ENCODE measurements at places on chromosomes 11 and 22.

DNA sequence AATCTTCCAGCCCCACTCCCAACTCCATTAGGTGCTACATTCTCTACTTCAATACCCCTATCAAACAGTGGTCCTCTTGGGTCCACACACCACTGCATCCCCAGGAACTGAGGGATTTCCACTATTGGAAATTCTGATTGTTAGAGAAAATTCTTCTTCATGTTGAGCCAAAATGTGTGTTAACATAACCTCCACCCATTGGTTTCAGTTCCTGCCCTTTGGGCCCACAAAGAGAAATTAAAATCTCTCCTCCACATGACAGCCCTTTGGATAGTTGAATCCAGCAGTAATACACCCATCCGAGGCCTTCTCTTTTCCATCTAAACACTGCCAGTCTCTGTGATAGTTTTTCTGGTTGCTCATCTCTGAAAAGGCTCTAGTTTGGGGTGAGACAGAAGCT lies 2.1 kb downstream of the VSIG2 start:
- no peak for DNase-seq

DNA sequence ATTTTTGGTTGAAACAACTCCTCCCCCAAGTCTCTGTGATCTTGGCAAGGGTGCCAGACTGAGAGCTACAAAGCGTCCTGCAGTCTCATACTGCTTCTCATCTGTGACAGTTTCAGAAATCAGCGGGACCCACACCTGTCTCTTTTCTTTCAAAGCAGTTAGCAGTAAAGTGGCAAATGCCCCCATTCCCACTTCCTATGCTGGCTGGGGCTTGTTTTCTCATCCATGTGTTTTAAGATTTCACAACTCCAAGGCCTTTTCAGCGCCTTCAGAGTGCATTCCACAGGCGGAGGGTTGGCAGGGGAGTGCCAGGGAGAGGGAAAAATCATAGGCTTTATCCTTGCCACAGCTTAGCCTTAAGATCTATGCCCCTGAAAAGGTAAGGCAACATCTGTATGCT lies 493.5 kb downstream of the OPCML start:
- DNase-seq, result peak; percentile 21

- DNase-seq, result no peak
Observed at GRCh38 chr11:6596239-6596877, 7.1 kb downstream of the RRP8 start.

DNA sequence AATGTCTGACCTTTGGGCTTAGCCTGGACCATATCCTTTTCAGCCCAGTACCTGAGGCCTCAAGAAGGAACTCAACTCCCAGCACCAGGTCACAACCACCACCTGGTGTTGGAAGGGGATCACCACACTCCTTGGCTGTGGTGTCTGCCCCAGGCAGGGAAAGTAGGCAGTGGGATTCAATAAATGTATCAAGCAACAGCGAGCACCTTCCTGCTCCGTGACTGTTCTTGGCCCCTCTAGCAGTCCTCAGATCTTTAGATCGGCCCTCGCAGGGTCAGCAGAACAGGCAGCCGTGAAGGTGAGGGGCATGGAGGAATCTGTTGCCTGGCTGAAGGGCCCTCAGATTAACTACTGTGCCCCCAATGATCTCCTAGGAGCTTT lies 15.9 kb downstream of the ARFGAP2 start:
- DNase-seq, result no peak

- peak; percentile 20 for DNase-seq
Observed at GRCh38 chr22:36017651-36018091, 11.0 kb downstream of the RBFOX2 start.

DNA sequence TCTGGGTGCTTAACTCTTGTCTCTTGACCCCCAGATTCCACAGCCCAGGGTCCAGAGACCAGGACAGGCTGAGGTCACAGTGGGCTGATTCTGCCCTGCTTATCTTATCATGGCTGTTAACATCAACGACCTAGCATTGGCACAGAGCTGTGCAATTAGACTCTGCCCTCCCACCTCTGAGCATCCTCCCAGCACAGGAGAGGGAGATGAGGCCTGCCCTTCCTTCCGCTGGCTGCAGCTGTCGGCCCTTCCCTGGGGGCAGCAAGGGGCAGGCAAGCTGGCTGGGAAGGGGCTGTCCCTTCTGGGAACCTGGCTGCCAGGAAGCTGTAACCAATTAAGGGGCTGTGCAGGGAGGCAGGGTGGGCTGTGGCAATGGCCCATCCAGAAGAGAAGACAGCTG lies 22.5 kb downstream of the LRRC10B start:
- DNase-seq, result no peak

DNA sequence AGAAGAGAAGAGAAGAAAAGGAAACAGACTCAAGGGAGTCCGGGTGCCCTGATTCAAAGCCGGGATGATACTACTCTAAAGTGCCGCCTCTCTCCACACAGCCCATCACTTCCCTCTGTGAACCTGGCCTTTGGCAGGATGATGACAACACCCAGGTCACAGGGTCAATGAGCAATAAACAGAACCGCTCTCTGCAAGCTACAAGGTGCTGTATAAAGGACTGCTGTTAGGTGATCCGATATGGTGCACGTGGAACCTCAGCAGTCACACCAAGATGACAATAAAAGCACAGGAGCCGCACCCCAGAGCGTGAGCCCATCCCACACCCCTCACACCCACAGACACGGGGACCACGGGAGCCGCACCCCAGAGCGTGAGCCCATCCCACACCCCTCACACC lies 10.7 kb downstream of the TTLL1 start:
- DNase-seq, result no peak

DNA sequence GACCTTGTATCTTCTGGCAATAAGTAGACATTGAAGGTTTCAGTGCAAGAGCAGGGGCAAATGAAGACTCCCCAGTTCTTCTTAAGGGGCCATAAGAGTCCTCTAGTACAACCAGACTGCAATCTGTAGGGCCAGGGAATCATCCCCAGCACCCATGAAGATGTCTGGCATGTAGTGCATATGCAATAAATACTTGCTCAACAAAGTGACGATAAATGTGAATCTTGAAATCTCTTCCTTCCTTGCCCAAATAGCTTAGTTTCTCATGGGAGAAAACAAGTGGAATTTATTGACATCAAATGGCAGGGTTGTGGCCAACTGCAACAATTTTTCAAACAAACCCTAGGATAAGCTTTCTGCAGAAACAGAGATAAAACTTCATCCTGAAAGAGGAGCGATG lies 107.6 kb downstream of the ABTB2 start:
- no peak for DNase-seq

DNA sequence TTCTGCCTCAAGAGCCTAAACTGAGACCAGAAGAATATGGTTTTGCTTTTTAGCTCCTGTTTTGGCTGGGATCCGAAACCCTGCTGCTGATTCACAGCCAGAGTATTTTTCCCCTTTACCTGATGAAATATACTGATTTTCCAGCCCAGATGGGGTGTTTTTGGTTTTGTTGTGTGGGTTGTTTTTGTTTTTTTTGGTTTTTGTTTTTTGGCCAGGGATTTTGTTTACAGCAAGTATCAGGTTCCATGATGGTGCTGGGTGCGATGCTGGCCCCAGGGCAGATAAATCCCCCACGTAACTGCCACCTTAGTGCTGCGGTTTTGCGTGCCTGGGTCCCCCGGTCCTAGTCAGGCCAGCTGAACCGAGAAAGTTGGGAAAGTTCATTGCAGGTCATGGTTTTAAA lies 103.7 kb downstream of the ZBTB16 start:
- DNase-seq, result peak; percentile 86

- DNase-seq, result no peak
Observed at GRCh38 chr22:19290400-19291217, 910 bp downstream of the CLTCL1 start.

DNA sequence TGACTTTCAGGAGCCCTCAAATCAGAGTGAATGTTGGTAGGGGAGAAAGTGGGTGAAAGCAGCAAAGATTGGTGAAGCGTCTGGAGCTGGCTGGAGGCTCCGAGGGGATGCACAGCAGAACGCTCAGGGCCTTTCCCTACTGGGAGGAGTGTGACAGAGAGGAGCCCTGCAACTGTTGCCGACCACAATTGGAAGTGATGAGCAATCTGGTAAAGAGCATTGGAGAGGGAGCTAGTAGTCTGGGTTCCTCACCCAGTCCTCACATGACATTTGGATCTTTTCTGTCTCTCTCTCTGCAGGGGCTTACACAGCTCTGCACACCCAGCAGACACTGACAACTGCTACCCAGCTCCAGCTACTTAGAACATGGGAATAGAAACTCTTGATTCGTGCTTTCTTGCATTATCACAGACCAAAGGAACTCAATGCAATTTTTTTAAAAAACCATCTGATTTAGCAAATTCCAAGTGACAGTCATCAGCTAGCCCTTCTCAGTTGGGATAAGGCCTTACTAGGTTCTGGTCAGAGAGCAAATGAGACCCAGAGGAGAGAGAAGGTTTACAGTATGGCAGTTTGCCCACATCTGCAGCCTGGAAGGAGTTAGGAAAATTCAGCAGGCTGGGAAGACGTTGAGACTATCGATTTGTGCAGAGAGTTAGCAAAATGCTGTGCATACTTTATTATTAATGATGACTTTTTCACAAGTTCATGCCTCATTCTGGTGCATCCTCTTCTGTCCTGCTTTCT lies 278.0 kb upstream of the PLET1 start:
- no peak for DNase-seq

DNA sequence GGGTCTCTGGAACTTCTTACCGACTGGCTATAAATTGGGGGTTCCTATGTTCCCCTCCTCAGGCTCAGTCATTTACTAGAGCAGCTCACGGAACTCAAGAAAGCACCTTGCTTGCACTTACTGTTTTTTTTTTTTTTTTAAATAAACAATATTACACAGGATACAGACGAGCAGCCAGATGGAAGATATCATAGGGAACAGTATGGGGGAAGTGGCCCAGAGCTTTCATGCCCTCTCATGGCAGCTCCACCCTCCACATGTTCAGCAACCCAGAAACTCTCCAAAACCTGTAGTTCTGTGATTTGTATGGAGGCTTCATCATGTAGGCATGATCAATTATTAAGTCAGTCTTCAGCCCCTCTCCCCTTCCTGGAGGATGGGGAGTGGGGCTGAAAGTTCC lies 7.5 kb downstream of the UVRAG start:
- DNase-seq, result no peak

- DNase-seq, result no peak
Observed at GRCh38 chr22:32702421-32702820, 99.1 kb upstream of the TIMP3 start.

GRCh38 chr11:3962406-3962840 lies 107.0 kb downstream of the STIM1 start:
- no peak for DNase-seq

DNA sequence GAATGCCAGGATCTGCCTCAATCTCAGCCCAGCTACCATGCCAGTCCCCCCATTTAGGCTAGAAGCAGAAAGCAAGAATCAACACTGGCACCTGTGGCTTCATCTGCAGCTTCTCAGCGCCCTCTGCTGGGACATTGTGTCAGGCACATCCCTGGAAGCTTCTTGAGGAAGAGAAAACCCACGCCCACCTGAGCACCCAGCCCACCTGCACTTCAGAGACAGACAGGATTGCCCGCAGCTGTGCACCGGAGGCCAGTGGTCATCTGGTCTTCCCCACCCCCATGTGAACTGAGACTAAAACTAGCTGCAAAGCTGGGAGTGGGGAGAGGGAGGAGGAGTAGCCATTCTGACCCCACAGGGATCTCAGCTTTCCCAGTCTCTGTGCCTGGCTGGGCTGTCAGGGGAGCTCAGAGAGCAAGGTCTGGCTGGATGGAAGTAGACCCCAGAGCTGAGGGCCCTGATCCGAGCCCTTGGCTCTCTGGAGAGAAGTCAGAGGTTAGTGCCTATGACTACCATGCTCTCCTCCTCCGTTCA lies 66.8 kb downstream of the FEZ1 start:
- DNase-seq, result peak; percentile 39

DNA sequence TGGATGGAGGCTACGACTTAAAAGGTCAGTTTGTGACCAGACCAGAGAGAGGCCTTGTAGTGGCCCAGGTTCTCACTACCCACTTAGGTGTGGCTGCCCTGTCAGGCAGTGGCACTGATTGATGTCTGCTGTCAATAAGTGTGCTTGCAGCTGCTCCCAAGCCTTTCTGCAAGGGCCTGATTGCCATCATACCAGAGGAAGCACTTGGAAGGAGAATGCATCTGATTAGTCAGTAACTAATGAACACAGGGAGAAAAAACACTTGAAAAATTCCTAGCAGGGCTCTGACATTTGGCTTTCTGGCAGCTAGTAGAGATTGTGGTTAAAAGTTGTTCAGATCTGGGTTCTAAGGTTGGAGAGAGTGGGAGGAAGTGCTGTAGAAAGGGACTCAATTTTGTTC lies 107.5 kb downstream of the NAV2 start:
- DNase-seq, result peak; percentile 71

GRCh38 chr22:25407859-25408229 lies 156.6 kb upstream of the GRK3 start:
- DNase-seq, result no peak

DNA sequence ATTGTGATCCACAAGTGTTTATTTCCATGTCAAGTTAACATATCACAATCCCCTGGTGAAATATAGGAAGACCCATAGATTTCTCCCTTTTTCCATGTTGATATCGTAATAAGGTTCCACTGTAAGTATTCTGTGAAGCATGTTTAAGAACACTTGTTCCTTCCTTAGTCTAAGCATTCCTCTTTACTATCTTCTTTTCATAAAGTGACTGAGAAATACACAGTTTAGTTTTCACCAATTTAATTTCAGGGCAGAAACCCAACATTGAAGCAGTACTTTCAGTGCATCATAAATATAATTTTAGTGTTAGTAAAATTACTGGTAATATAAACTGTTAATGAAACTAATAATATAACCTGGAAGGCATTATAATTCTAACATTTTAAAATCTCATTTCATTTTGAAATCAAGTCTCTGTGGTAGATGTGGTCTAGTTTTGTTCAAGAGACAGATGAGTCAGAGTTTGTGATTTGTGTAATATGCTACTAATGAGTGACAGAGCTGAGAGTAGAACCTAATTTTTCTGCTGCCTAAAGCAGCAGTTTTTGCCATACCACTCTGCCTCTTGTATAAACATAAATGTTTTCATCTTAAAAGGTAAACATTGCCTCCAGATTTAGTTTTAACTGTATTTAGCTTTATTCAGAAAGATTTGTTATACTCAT lies 79.4 kb downstream of the ATM start:
- DNase-seq, result peak; percentile 35

DNA sequence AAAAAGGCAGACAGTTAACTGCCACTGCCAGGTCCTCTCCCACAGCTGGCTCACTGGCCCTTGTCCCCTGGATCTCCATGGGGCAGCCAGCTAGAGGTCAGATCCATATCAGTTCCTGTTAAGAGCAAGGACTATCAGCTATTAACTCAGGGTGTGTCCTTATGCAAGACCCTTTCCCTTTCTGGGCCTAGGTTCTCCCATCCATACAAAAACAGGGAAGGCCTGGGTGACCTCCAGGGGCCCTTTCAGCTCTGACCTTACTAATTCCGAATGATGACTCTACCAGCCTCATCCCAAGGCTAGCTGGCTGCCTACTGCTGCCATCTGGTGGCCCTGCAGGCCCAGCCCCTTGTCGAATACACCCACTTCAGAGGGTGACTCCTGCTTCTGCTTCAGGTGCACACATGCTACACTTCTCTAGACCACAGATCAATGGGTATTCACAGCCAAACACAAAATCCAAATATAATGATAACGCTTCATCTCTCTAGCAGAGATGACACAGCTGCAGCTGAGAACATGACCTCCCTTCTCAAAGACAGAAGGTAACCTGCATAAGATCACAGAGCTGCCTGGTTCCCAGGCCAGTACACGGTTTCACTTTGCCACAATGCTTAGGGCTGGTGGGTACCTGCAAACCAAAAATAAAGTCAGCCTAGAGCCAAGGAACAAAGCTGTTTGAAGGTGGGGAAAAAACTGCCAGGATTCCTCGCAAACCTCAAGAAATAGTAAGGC lies 34.1 kb downstream of the SERGEF start:
- peak; percentile 33 for DNase-seq
